PC-3 (cell line): ENCODE measurements at places on chromosomes 1 and 21.

GRCh38 chr1:23619299-23620188, 60.2 kb upstream of the ID3 start:
- peak; percentile 63 for DNase-seq

DNA sequence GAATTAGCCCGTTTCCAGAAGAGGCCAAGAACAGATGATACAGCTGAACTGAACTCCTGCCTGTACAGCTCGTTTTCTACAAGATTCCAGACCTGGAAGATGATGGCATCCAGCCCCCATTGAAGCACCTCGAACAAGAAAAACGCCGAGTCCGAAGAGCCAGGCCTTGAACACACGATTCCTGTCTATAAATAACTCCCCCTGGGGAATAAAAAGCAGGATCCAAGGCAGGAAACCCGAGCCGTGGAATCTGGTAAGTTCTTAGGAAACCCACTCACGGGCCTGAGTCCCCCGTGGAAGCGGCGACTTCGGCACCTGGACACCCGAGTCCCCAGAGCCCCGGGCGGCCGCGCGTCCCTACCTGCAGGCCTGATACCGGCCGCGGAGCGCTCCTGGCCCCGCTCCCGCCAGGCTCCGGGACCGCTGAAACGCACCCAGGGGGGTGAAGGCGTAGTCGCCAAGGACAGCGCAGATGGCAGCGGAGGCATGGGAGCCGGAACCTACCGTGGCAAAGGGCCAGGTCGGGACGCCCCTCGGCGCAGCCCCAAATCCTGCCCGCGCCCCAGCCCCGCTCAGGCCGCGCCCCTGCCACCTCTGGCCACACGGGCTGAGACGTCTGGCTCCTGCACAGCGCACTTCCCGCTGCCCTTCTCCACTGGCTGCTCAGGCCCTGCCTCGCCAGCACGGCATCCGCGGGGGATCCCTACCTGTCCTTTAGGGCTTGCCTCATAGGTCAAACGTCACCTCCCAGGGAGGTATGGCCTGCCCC, 14.0 kb upstream of the HLCS start:
- DNase-seq = peak; percentile 57

DNA sequence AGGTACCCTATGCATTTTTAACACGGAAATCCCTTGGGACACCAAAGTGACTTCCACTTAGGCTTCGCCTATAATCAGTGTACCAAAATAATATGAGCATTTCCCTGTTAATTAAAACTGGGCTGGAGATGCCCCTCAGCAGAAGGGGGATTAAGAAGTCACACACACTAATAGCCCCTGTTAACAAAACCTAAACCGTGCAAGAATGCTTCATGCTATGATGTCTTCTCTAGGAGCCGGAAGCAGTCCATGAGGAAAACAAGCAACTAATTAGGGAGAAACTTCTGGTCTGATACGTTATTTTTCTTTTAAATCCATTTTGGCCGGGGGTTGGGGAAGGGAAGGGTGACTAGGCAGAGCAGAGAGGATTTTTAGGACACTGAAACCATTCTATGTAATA, 123.4 kb downstream of the ESRRG start:
- DNase-seq = no peak

DNA sequence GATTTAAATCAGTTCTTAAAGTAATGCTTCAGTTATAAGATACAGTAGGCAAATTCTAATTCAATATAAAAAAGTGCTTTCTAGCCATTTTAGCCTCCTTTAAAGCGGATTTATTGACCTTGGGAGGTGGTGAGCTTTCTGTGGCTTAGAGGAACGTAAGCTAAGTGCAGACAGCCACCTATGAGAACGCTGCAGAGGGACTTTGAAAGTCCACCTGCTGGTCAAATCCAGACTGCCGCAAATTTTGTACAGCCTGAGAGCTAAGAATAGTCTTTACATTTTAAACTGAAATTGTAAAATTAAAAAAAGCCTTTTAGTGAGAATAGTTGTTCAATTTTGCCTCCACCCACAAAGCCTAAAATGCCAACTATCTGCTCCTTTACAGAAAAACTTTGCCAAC, 67.0 kb upstream of the SSX2IP start:
- DNase-seq = peak; percentile 30

- DNase-seq = no peak
Observed at GRCh38 chr1:184167352-184167751, 115.8 kb downstream of the TSEN15 start.

DNA sequence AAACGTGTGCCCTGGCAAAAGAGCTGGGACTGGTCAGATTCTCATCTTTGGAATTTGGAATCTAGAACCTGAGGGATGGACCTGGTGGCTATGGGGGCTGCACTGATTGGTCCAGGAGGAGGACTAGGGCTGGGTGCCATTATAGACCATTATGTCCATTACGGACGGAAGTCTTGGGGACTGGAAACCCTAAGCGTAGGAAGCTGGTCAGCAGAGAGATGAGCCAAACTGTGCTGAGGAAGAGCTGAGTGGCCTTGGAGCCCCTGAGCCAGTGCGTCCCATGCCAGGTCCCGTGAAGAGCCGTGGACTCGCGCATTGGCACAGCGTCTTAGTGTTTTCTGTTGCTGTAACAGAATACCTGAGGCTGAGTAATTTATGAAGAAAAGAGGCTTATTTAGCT, 10.0 kb downstream of the MRAP start:
- DNase-seq = no peak

DNA sequence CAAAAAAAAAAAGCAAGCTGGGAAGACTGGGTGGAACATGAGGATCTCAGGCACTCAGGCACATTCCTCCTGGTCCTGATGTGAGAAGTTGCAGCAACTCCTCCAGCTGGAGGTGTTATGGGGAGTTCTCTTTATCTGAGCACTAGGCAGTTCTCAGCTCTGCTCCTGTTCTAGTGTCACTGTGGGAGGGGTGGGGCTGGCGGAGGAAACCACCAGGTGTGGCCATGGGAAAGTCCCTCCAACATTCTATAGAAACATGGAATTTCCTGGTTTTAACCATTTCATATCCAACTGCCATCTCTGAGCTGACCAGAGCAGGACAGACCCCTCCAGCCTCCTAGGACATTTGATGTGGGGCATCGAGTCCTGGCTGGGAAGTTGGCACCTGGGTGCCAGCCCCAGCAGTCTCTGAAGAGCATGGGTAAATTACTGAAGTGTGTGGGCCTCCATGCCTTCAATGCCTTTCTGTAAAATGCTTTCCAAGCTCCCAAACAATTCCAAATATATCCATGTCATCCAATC, 804 bp upstream of the IKBKE start:
- peak; percentile 68 for DNase-seq

GRCh38 chr1:112417271-112417670, 21.3 kb downstream of the CTTNBP2NL start:
- no peak for DNase-seq

GRCh38 chr1:9687120-9687873, 35.8 kb downstream of the PIK3CD start:
- peak; percentile 74 for DNase-seq

DNA sequence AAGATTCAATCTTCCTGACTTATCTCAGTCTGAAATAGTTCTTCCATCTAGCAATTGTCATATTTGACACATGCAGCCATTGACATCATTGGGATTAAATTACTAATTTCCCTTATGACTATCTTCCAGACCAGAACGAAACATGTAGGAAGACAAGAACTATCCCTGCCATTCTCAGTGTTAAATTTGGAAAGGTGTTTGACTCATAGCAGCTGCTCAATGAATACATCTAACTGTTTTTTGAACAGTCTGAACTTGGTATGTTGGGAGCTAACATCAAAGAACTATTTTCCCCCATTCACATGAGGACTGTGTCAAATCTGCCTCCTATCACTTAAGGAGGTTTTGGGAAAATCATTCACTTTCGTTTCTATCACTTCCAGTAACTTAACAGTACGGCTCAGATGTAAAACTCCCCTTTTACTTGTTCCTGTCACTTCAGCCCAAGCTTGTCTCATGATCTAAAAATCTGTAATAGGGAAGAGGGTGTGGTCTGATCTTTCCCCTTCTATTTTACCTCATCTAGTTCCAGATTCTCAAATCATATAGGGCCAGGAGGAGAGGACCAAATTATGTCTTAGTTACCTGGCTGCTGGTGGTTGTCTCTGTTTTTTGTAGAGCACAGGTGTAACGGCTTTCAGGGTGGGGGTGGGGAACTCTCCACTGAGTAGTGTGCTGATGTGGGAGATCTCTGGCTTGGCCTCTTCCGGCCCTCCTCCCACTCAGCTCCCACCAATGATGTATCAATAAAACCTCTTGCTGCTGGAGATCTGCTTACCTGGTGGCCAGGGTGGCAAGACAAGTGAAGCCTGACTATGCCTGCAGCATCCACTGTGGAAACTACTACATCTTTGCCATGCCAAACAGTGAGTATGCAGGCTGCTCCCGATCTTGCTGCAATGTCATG, 26.2 kb upstream of the SLAMF1 start:
- no peak for DNase-seq

- DNase-seq = no peak
Observed at GRCh38 chr1:62637392-62638105, 40.2 kb downstream of the ANGPTL3 start.

GRCh38 chr21:31501926-31502325, 157.6 kb upstream of the SOD1 start:
- peak; percentile 87 for DNase-seq

DNA sequence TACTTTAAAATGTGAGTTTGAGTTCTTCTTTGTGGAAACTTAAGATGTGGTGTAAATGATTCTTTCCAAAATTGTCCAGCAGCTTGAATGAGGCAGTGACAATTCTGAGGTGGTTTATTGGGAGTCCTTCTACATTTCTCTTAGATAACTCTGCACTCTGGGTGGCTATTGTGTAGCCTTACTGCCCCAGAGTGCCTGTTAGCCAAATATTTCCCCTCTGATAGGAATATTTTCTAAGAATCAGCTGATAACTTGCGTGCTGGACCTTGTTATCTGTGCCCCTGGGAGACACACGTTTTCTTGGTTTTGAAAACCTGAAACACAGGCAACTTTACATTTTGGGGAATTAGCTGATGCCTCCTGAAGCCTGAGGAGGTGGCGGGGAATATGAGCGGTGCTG, 91.6 kb downstream of the CD247 start:
- no peak for DNase-seq

DNA sequence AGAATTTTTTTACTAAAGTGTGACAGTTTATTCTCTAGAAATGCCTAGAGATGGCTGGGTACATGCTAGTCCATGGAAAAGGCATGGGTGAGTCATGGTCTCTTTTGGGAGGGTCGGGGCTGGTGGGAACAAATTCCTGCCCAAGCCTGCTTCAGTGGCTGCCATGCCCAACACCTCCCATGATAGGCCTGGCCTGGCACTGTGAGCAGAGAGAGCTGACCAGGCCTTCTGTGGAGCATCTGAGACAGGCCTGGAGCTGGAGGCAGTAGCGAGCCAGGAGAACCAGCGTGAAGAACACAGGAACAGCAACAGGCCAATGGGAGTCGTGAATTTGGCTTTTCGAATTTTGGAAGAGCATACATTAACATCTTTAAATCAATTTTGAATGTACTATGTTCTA, 209.2 kb downstream of the SDCCAG8 start:
- no peak for DNase-seq

DNA sequence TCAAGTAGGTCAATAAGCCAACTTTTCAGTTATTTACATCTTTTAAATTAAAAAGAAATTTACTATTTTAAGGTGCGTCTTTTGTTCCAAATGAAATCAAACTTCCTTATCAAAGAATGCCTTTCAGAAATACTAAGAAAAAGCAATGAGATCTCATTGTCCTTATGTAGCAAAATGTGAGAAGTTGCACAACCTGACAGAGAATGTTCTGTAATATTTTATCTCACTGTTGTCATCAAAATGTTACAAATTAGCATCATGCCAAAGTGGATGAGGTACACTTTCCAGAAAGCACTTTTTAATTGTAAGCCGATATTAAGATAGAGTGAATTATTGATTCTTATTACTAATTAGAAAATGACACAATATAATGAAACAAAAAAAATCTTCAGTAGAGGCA, 50.4 kb downstream of the KCNT2 start:
- no peak for DNase-seq

- DNase-seq = no peak
Observed at GRCh38 chr1:28236656-28237322, 865 bp downstream of the ATP5IF1 start.

- DNase-seq = peak; percentile 75
Observed at GRCh38 chr1:113677250-113678158, 81.8 kb downstream of the PHTF1 start.
